ENCODE measurements at places on chromosomes 12 and 14. TPM values are rescaled to one million over a fixed set of nuclear protein-coding genes. Genes with fewer than 3 reads are reported as not detected.

HDAC7 gene
- total RNA-seq: 13.8 TPM

KRT7 gene
- total RNA-seq: 3.1 TPM

DNA sequence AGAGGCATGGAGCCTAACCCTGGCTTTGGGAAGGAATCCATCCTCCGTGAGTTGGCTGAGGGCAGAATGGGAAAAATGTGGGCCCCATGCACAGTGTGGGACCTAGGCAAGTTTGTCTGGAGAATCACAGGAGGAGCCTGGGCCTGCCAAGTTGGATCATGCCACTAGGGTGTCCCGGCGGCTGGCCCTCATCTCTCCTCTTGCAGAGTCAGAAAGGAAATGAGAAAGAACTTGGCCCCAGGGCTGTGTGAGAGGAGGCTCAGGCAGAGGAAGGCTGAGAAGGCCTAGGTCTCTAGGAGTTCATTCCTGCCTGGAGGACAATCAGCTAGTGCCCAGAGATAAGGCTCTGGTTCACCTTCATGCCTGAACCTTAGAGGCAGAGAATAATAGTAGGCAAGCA lies 2.5 kb upstream of the ESRRB start:
- DNase-seq: no peak

GRCh38 chr12:124658806-124659402 lies 91.5 kb upstream of the NCOR2 start:
- DNase-seq: no peak

GRCh38 chr12:7123806-7124522 lies 4.7 kb downstream of the RBP5 start:
- DNase-seq: no peak

DHRS7 gene
- 84.1 TPM for total RNA-seq

OAS1 gene
- 14.0 TPM for total RNA-seq

DNA sequence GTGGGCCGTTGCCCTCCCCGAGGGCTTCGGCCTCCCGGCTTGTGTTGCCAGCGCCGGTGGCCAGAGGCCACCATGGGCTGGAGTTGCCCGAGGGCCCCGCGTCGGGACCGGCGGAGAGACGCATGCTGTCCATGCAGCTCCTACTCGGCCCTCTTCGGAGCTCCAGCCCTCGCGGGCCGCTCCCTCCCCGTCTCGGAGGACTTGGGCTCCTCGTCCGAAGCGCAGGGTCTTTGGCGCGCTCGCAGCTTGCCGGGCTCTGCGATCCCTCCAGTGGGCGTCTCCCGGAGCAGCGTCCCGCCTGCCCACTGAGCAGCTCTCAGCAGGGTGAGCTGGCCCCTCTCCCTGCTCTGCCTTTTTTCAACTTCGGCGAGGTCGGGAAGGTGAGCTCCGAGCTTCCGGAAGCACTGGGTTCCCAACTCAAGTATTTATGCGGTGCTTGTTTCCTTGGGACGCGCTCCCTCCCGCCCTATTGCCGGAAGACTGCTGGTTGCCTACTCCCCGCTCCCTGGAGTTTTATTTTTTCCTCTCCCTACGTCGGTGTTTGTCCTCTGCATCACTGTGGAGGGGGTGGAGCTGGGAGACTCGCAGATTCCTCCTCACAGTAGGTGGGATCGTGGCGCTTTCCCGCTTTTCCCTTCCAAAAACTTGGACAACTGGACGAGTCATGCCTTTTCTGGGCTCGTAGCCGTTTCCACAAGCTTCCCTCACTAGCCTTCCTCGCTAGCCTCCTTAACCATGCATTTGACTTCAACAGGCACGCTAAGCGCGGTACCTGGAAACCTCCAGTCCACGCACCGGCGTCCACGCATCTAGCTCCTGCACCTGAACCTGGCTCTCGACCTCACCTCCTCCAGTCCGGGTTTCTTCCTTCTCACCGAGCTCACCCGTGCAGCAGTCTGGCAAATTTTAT lies at the start of gene AVPR1A:
Gene AVPR1A (minus strand): TSS at position 489 of the 910 bp plus-strand sequence. CDS start 365 bp downstream, at position 124.
- no peak for DNase-seq

DNA sequence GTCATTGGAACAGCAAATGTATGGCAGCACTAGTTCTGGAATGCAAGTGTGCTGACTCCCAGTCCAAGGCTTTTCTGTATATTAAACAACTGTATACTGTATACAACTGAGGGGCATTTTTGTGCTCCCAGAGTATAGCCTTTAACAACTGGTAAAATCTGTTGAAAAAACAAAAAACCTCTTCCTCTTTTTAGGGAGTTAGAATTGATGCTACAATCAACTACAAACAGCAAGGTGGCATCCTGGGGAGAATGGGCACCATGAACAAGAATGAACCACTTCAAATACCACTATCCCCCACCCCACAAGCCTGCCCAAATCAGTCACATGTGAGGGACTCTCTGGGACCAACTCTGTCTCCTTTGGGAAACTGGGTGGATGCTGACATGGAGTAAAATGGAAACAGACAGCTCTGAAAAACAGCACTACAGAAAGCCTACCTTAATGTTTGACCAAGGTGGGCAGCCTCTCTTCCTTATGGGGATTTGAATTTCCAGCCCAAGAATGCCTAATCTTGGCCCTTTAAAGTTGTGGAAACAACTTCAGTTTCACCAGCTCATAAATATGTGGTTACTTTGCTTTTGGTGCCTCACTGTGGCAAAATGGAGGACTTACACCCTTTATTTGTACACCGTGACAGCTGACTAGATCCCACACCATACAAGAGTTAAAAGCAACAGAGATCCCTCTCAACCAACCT lies 7.5 kb downstream of the VTI1B start:
- DNase-seq: peak; percentile 69

GRCh38 chr12:39393890-39394289 lies 49.0 kb downstream of the KIF21A start:
- no peak for DNase-seq

- no peak for DNase-seq
Measured at GRCh38 chr14:68282479-68283377, 463.1 kb downstream of the RAD51B start.

FOXM1 gene
- 0.94 TPM for total RNA-seq

MAP1LC3B2 gene
- 0.48 TPM for total RNA-seq

DNA sequence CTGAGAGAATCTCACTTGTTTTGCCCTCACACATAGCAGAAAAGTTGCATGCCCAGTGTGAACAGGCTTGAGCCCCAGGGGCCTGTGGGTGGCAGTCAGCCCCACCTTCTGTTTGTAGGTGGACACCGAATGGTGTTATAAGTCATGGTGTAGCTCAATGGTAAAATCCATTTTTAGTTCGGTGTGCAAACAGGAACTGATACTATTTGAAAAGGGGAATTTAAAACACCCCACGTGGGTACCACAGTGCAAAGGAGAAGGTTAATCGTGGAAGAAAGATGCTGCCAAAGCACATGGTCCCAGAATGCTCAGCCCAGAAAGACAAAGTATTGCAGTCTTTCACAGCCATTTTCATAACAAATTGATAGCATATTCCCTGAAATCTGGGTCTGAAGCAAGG lies 71.8 kb upstream of the GZMB start:
- DNase-seq: no peak

TAMALIN gene
- total RNA-seq: 64.9 TPM

DNA sequence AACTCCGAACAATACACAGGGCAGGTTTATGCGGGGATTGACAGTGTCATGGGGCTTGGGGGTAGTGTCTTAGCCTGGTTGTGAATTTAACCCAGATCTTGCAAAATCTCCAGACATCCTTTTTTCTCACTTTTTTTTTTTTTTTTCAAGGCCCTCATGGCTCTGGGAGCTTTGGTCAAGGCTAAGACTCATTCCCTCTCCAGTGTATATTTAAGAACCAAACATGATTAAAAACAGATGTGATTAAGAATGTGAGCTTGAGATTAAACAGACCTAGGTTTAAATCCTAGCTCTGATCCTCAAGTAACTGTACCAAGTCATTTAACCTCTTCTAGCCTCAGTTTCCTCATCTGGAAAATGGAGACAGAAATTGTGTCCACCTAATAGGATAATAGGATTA lies 151.7 kb upstream of the FUT8 start:
- no peak for DNase-seq

KRT72 gene
- total RNA-seq: not detected

- peak; percentile 93 for DNase-seq
Measured at GRCh38 chr12:67827820-67828383, 161.3 kb upstream of the IFNG-AS1 start.

GRCh38 chr12:123091230-123092150 lies 59.4 kb downstream of the PITPNM2 start:
- DNase-seq: no peak

TSPAN8 gene
- not detected for total RNA-seq

- peak; percentile 75 for DNase-seq
Measured at GRCh38 chr12:26831951-26832821, 808 bp downstream of the ITPR2 start.

MYF5 gene
- 87.5 TPM for total RNA-seq

GRCh38 chr12:47754881-47755280 lies 3.8 kb downstream of the RAPGEF3 start:
- peak; percentile 80 for DNase-seq

SIX6 gene
- total RNA-seq: not detected

DNA sequence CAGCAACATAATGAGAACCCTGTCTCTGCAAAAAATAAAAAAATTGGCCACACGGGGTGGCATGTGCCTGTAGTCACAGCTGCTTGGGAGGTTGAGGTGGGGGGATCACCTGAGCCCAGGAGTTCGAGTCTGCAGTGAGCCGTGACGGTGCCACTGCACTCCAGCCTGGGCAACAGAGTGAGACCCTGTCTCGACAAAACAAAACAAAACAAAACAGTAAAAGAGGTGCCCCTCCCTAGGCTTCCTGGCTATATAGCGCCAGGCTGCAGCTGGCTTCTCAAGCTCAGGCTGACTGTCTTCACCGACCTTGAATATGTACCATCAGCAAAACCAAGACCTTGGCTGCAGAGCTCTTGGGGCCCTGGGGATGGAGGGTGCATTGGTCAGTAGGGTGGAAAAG lies 29.4 kb downstream of the TSPAN9 start:
- no peak for DNase-seq

RNU6-8 gene
- not detected for total RNA-seq

WIF1 gene
- total RNA-seq: 0.19 TPM

CYP27B1 gene
- total RNA-seq: not detected

GPR84 gene
- not detected for total RNA-seq

DNA sequence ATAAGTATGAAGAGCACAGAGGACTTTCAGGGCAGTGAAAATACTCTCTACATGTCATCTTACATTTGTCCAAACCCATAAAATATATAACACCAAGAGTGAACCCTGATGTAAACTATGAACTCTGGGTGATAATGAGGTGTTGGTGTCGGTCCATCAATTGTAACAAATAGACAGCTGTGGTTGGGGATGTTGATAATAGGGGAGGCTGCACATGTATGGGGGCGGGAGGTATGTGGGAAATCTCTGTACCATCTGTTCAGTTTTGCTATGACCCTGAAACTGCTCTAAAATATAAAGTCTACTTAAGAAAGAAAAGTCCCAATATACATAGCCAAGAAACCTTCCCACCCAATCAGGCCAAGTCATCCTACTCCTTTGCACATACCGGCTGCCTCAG lies 88.5 kb downstream of the GPR135 start:
- DNase-seq: no peak

ANP32D gene
- total RNA-seq: not detected

DNA sequence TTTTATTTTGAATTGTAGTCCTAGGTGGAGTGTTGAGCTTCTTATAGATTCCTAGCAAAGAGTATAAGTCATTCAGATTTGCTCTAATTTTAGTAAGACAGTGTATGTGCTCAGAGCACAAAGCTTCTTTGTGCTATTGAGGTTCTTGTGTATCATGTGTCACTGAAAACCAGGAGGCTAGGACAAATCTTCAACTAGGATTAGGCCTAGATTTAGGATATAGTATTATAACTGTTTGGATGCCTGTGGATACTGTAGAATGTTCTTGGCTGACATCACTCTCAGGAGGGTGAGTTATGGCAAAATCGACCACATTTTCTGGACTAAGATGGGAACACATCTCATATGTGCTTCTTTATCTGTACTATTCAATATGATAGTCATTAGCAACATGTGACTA lies 86.5 kb downstream of the DHRS2 start:
- DNase-seq: no peak

VCPKMT gene
- 10.3 TPM for total RNA-seq

GRCh38 chr12:38880288-38880687 lies 25.1 kb downstream of the CPNE8 start:
- no peak for DNase-seq

- no peak for DNase-seq
Measured at GRCh38 chr12:53186745-53187144, 6.0 kb upstream of the CSAD start.

ZNF384 gene
- total RNA-seq: 22.3 TPM

GRCh38 chr14:73438993-73439392 lies 19.4 kb downstream of the NUMB start:
- DNase-seq: no peak

DNA sequence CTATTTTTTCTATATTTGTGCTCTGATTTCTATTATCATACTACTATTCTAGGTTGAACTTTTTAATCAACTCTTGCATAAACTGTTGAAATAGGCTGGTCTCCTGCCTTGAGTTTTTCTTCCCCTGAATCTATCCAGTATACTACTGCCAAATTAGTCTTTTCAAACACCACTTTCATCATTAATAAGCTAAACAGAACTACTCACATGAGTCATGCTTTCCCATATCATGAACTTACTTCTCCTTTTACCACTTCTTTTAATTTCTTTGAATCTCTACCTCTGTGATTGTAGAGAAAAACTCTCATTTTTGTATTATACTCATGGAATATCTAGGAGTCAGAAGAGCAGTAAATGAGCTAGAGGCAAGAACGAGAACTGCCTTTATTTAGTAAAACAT lies 340.3 kb upstream of the PDE3A start:
- no peak for DNase-seq

DNA sequence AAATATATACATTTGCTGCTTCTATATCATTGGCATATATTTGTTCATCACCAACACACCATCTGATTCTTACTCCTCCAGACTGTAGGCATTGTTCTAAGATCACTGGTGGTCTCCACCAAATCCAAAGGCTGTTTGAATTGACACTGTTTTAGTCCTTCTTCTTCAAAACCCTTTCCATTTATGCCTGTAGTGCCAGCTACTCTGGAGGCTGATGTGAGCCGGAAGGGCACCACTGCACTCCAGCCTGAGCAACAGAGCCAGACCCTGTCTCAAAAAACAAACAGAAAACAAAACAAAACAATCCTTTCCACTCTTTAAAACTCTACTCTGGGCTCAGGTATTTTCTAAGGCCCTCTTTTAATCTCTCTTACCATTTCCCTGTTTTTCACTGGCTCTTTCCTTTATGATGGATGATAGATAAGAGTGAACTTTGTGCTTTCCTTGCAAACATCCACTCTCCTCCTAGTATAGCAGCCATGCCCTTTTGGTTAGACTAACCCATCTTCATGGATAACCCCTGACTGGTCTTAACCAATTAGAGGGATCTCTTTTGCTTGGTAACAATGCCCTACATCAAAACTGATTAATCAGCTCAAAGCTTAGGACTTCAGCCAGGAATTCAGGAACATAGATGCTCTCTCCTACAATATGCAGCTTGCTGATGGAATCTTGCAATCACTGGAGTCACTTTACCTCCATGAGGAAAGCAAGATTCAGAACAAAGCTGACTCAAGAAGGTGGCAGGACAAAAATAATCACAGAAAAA lies 24.9 kb downstream of the SPTSSA start:
- DNase-seq: no peak

GRCh38 chr12:39441963-39442830 lies 723 bp downstream of the KIF21A start:
- peak; percentile 28 for DNase-seq

ADAM20 gene
- total RNA-seq: 0.88 TPM

CTSG gene
- not detected for total RNA-seq

GRCh38 chr14:99264691-99265450 lies 7.1 kb downstream of the BCL11B start:
- DNase-seq: no peak

SRGAP1 gene
- total RNA-seq: 2.3 TPM

EML5 gene
- total RNA-seq: 0.10 TPM

KRT77 gene
- total RNA-seq: not detected
